ENCODE measurements at places on chromosomes 13 and 19.

- no peak for DNase-seq
These were observed 44.8 kb downstream of the TSSK6 start for GRCh38 chr19:19470579-19470978.

- DNase-seq = no peak
These were observed 531.7 kb downstream of the SLITRK1 start for GRCh38 chr13:83350569-83350968.

DNA sequence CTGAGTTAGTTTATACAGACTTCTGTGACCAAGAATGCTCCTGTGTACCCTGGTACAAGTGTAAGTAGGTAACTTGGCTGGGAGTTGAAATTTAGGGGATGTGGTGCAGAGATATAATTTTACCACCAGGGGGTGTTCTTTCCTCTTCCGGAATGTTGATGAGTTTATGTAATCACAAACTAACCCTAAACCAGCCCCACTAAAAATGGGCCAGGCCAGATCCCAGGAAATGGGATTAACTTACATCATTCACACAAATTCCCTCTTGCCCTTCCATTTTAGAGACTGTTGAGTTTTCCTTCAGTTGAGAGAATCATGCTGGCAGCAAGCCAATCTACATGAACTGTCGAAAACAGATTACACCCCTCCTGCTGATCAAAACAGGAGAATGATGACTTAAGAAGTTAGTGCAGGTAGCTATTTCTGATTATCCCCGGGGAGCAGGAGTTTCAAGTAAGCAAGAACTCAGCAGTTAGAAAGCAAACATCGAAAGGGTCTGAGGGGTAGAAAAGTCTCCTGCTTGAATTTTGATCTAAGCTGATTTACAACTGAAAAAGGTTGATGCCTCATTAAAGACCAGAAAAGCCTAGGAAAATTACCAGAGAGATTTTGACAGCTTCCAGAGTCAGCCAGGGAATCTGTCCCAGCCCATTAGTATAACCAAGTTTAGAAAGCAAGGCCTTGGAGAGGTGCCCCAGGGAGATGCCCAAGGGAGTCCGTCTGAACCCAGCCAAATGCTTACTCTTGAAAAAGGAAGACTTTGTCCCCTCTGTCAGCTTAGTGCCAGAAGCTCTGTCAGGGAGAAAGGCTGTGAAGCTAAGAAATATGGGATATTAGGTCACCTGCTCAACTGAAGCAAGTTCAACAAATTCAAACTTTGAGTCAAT is 32.3 kb upstream of the MED4 start:
- no peak for DNase-seq

DNA sequence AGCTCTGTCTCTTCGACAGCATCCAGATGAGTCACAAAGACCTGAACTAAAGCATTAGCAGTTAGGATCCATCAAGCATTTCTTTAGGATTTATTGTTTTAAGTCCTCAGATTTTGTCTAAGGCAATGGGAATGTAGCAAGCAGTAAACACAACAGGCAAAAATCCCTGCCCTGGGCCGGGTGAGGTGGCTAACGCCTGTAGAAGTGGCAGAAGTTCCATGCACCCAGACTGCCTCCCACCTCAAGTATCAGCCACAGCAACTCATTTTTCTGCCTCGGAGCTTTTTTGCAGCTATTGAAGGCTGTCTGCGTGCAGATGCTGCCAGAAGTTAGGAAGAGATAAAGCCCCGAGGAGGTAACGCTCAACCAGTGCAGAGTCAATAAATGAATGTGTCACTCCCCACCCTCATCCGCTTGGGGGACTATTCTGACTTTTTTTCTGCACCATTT is 47.1 kb upstream of the MRI1 start:
- DNase-seq = no peak

DNA sequence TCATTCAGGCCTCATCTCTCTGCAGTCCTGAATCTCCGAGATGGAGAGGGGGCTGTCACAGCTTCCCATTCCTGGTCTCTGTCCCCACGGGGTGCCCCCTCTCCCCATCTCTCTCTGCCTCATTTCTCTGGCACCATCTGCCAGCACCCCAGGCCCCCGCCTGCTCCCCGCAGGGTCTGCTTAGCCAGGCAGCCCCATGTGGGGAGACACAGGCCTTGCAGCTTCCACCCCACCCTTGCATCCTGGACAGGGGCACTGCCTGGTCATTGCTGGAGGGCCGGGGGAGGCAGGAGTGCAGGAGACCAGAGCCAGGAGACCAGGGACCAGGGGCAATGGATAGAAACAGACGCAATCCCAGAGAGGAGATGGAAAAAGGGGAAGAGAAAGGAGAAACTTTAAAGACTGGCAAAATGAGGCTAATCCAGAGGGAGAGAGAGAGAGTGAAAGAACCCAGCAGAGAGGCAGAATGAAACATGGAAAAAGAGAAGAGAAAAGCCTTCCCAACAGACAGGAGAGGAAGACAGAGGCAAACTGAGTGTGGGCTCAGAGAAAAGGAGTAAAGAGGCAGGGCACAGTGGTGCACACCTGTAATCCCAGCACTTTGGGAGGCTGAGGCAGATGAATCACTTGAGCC is 8.8 kb upstream of the GIPR start:
- no peak for DNase-seq

- DNase-seq = no peak
These were observed at the start of gene PDE4A for GRCh38 chr19:10420444-10421239. Gene PDE4A, plus strand, starts transcription at chr19:10420538. Its CDS starts 227 bp downstream, at chr19:10420765.

- no peak for DNase-seq
These were observed 10.2 kb downstream of the DPP9 start for GRCh38 chr19:4713384-4713951.

- DNase-seq = no peak
These were observed 2.0 kb downstream of the AMER2 start for GRCh38 chr13:25169951-25170553.

GRCh38 chr13:100552755-100553154 is 35.8 kb downstream of the GGACT start:
- DNase-seq = no peak

GRCh38 chr19:39397360-39398296 is 6.5 kb downstream of the MED29 start:
- no peak for DNase-seq

DNA sequence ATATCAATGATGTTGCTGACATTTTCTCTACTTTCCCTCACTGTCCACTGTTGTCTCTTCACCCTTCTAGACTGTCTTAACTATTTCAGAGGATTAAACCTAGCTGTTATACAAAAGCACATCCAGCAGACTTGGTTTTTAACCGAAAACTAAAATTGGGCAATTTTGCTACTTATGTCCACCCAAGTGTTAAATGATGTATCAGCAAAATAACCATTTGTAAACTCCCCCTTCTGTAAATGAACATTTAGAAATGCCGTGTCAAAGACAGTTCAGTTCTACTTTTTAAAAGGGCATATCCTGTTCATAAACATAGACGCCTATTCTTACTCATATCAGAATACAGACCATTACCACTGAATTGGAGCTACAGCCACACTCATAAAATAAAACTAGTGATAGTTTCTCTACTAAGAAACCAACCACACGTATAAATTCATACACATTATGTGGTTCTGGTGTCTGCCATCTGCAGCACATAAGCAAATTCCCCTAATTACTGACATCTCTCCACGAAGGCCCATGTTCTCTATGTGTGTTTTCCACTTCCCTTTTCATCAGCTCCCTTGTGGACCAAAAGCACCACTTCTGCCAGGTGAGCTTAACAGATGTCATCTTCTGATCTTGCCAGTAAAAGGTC is 1091.8 kb downstream of the PCDH9 start:
- no peak for DNase-seq

DNA sequence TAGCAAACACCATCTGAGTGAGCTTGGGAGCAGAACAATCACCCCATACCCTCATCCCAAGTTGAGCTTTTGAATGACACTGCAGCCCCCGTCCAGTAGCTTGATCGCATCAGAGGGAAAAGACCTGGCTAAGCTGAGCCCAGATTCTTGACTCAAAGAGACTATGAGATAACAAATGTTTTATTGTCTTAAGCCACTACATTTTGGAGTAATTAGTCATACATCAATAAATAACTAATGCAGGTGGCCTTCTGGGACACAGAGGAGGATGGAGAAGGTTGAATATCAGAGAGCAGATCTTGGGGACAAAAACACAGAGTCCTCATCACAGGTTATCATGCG is 24.6 kb upstream of the IGSF23 start:
- no peak for DNase-seq

- DNase-seq = no peak
These were observed 20.5 kb downstream of the SLC15A1 start for GRCh38 chr13:98731925-98732324.

GRCh38 chr19:8113017-8113416 is 36.4 kb downstream of the FBN3 start:
- no peak for DNase-seq

GRCh38 chr19:34722353-34722752 is 11.7 kb upstream of the ZNF181 start:
- DNase-seq = no peak

DNA sequence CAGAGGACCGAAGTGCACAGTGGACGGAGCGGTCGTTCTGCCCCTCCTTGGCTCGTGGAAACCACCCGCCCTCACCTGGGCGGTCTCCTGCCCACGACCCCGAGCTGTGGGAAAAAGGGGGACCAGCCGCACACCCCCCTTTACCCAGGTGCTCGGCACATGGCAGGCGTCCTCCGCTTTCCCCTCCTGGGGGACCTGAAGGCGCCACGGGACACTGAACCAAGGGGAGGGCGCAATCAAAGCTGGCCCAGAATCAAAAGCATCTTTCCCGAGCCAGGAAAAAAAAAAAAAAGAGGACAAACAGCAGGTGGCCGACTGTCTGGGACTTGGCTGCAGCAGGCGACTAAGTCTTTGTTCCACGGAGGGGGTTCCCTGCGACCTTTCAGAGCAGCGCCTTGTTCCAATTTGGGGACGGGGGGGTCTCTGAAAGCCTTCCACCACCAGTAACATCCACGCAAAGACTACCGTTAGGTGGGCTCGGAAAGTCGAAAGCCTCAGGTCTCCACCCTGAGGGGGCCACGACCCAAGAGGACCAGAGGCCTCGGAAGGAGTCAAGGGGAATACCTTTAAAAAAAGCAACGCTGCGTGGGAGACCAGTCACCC is 1.1 kb downstream of the MBD3 start:
- no peak for DNase-seq

- DNase-seq = no peak
These were observed 6.3 kb upstream of the ZNF175 start for GRCh38 chr19:51564791-51565190.

- DNase-seq = no peak
These were observed 7.4 kb downstream of the ZNF586 start for GRCh38 chr19:57776764-57777296.

GRCh38 chr13:26820871-26821270 is 60.3 kb upstream of the GPR12 start:
- DNase-seq = no peak

GRCh38 chr13:102286326-102286725 is 115.5 kb downstream of the FGF14 start:
- no peak for DNase-seq

DNA sequence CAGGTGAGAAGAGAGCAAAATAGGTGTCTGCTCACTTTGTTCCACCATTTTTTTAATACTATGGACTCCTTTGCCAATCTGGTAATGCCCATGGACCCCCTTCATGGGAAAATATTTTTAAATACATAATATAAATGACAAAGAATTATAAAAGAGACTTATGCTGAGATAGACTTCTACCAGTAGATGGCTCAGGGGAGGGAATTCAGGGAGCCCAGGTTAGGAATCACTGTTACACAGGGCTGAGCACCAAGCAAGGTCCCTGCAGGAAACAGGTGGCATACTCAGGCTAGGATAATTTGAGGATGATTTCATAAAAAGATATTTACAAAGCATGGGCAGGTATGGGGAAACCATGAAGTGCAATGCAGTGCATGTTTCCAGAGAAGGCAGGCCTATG is 525.9 kb downstream of the FGF9 start:
- no peak for DNase-seq

DNA sequence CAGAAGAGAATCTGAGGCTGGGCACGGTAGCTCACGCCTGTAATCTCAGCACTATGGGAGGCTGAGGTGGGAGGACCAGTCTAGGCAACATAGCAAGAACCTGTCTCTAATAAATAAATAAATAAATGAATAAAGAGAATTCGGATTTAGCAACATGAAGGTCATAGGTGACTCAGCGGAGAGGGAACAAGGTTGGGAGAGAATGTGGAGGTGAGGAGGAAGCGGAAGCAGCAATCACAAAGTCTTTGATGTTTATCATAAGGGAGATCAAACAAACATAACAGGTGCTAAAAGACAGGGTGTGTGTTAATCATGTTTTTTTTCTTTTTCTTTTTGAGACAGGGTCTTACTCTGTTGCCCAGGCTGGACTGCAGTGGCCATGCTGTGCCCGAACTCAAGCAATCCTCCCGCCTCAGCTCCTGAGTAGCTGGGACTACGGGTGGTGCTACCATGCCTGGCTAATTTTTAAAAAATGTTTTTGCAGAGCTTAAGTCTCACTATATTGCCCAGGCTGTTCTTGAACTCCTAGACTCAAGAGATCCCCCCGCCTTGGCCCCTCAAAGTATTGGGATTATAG is 16.3 kb downstream of the PBX4 start:
- DNase-seq = no peak

DNA sequence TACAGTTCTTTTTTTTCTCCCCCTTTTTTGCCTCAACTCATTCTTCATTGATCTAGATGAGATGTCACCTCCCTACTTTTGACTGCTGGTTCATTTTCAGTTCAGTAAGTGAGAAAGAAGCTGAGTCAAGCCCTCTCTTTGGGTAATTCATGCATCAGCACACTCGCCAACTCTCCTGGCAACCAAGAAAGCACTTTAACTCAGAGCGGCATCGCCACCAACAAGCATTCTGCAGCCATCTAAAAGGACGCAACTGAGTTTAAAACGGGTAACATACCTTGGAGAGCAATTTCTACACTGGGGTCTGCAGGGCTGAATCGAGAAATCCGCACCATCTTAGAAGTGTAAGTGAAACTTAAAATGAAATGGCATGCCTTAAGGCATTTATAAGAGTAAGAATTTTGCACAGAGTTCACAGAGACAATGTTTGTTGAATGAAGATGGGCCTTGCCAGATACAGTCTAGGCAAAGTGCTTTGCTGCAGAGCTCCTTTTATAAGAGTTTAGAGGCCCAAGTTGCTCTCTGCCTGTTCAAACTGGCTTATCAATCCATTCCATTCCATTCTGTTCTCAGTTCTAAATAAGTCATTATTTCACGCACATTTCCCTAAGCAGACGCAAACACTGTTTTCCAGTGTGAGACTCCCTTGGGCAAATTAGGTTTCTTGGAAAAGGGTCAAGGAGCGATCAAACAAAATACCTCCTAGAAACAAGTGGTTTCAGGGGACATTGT is 338.0 kb downstream of the ENOX1 start:
- DNase-seq = no peak
